Right lung (tissue), 10 donors: ENCODE measurements at places on chromosomes 2 and 18. TPM values are rescaled to one million over a fixed set of nuclear protein-coding genes. Genes with fewer than 3 reads are reported as not detected.

- no peak for DNase-seq
Measured at GRCh38 chr2:99507937-99508818, 18.4 kb upstream of the REV1 start.

GRCh38 chr2:36300697-36301096 is 54.9 kb upstream of the CRIM1 start:
- DNase-seq: no peak

GRCh38 chr18:77068321-77069312 is 64.0 kb downstream of the MBP start:
- no peak for DNase-seq

DNA sequence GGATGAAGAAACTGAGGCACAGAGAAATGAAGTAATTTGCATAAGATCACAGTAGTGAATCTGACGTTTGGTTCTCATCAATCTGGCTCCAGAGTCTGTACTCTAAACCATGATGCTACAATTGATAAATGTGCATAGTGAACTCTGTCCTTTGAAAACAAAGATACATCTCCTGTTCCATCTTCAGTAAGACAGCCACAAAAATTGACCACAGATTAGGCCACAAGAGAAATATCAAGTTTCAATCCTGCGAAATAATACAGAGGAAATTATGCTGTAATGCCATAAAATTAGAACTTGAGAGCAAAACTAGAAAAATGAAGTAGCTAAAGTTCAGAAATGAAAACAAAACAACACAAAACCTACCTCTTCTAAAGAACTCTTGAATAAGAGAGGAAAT is 28.4 kb downstream of the FAM98A start:
- no peak for DNase-seq

LGALSL gene
- 86.7 TPM for polyA plus RNA-seq

TOGARAM2 gene
- 1.0 TPM for polyA plus RNA-seq
